ENCODE measurements at places on chromosomes 2 and 18.

GRCh38 chr2:74290466-74291217 lies 52.6 kb downstream of the SLC4A5 start:
- peak; percentile 25 for DNase-seq

- no peak for DNase-seq
Observed at GRCh38 chr2:26312471-26312870, 33.5 kb upstream of the SELENOI start.

GRCh38 chr18:8217051-8217564 lies 392.1 kb upstream of the RAB12 start:
- DNase-seq = no peak

DNA sequence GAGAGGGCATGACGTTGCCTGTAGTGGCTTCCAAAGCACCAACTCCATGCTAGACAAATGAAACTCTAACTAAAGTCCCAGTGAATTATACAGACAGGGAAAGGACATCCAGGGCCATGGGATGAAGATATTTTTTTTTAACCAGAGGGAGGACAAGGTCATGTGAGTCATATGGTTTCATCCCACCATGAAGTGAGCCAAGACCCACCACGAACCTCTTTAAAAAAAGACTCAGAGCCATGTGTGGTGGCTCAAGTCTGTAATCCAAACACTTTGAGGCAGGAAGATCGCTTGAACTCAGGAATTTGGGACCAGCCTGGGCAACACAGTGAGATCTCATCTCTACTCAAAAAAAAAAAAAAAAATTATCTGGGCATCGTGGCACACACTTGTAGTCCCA lies 115.2 kb downstream of the LIPG start:
- no peak for DNase-seq

- no peak for DNase-seq
Observed at GRCh38 chr2:239204136-239204875, 196.5 kb downstream of the HDAC4 start.

DNA sequence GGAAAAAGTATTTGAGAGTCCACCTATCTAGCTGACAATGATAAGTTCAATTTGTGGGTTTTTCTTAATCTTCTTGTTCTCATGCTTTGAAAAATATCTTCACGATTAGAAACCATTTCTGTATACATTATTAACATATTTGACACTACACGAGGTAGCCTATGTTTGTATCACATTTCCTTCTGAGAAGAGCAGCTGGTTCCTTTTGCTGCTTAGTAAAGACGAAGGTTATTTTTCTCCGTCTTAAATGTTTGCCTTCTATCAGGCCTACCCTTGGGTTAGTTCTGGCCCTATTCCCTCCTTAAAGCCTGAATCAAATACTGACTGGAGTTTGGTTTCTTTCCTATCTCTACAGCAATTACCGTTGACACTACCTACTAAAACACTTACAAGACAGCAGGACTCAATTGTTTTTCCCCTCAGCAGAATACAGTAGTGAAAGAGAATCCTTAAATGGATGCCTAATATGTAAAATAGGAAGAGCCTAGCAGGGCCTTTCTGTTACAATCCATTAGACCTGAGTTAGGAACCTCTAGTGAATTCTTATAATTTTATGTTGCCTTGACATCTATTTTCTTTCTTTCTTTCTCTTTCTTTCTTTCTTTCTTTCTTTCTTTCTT lies 790.4 kb downstream of the EPHA4 start:
- no peak for DNase-seq

DNA sequence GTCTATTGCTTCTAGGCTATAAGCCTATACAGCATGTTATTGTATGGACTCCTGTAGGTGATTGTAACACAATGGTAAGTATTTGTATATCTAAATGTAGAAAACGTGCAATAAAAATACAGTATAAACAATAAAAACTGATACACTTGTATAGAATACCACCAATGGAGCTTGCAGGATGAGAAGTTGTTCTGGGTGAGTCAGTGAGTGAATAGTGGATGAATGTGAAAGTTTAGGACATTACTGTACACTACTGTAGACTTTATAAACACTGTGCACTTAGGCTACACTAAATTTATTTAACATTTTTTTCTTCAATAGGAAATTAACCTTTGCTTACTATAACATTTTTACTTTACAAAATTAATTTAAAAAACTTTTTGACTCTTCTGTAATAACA lies 679.2 kb upstream of the ZNF804A start:
- DNase-seq = no peak

GRCh38 chr2:168599738-168600137 lies 143.7 kb downstream of the CERS6 start:
- no peak for DNase-seq

DNA sequence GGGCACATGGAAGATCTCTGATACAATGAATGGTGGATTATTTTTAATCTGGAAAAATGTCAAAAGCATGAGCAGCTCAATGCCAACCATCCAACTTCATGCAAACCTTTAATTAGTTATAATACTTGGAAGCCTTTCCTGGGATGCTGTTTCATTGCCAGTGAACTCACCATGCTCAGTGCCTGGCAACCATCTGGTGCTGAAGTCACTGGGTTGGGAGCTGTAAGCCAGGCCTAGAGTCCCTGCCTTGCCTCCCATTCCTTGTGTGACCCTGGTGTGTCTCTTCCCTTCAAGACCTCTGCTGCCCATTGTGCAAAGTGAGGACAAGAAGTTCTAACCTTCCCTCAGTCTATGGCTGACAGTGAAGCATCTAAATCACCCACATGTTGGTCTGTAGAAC lies 458.7 kb downstream of the RNF144A start:
- DNase-seq = no peak

DNA sequence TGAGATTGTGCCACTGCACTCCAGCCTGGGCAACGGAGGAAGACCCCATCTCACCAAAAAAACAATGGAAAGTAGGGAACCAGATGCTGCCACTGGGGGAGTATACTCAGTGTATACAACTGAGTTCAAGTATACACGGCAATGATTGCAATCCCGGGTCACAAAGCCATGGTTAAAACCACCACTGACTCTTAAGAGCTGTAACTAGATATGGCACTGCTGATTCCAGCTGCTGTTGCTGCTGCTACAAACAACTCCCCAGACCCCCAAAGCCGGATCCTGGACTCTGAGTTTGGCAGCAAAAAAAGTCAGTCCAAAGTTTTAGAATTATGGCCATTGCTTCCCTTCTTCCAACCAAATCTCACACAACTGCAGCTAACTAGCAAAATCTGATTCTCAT lies 43.7 kb upstream of the COX7A2L start:
- DNase-seq = no peak

DNA sequence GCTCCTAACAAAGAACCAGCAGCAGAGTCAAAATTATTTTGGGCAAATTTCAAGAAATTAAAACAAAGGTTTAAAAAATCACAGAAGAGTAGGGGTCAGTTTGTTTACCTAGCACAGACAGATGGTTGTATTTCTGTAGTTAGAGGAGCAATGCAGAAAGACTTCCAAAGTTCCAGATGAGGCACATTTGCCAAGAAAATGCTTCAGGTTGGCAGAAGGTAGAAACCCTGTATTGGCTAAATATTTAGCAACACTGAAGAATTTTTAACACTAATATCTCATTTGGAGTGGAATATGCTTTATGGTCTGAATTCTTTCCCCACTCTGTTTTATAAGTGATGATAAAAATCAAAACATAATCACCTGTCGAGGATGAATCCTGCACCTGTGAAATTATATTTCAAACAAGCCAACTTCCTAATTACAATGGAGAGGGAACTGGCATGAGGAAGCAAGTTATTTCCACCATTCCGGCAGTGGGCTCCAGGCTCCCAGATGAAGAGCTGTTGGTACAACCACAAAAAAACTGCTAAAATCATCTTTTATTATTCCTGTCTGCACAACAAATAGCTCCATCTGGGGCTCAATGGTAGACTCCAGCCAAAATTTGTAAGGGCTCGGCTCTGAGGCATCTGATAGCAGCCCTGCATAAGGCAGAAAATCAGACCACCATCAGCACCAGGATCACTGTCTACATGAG lies 286.5 kb upstream of the REV1 start:
- no peak for DNase-seq

GRCh38 chr2:118386641-118387302 lies 298.5 kb downstream of the INSIG2 start:
- no peak for DNase-seq

- no peak for DNase-seq
Observed at GRCh38 chr2:241808721-241809382, at the start of gene NEU4. Gene NEU4 (plus strand): TSS chr2:241809193. CDS start chr2:241814485, 5,292 bp downstream.

- DNase-seq = peak; percentile 2
Observed at GRCh38 chr2:68693951-68694350, 40.7 kb upstream of the ARHGAP25 start.

- DNase-seq = no peak
Observed at GRCh38 chr2:185828326-185828725, 89.7 kb downstream of the FSIP2 start.

DNA sequence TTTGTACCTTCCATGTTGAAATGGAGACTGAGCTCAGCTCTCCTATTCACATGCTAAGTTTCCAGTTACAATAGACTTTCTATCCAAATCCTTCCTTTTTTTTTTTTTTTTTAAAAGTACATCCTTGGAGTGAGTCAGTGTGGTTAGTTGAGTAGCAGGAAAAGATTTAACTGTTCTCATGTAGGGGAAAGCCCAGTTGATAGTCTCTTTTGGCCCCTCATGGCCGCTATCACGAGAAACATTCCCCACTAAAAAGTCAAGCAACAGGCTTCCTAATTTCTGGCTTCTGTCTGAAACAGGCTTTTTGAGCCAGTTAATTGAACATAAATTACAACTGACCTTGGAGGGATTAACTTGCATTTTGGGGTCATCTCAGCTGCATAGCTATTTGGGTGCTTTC lies 161.3 kb downstream of the MEIS1 start:
- DNase-seq = no peak

DNA sequence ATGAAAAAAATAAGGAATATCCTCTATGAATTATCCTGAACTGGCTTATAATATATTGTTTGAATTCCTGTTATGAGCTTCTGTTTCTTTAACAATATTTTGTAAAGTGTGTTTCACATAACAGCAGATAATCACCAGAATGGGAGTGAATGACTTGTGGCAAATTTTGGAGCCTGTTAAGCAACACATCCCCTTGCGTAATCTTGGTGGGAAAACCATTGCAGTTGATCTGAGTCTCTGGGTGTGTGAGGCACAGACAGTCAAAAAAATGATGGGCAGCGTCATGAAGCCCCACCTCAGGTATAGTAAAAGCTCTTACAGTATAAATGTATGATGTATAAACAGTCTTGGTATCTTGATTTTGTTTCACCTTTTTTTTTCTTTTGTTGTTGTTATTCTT lies 5.9 kb downstream of the GEN1 start:
- no peak for DNase-seq

DNA sequence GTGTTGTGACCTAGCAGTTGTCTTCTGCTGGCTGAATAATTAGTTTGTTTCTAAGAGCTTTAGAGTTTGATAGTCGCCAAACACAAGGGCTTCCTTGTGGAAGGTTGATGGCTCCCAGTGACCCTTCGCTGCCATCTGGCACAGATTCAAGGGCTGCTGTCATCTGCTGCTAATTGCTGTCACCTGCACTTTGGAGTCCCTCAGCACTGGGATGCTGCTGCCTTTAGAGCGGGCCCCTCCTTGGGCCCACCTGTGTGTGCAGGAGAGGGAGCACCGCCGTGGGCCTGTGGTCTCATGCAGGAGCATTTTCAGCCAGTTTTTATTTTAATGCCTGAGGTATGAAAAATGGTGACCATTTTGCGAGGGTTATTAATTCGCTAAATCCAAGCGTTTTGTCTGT lies 154.0 kb upstream of the NFATC1 start:
- peak; percentile 78 for DNase-seq

DNA sequence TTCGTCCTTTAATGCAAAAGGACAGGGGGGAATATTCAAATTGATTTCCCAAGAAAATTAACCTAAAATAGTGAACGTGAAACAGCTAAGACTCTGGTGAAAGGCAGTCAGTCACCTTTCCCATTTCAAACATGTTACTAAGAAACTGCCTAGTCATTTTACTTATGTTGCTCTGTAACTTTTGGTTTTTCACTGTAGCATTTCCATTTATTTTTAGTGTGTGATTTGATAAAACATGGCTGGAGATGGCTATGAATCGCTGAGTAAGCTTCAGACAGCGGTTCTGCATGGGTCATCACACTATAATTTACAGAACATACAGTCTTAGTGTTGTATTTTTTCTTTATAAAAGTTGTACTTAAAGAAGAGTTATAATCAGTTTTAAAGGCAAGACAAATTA lies 16.0 kb upstream of the KIDINS220 start:
- no peak for DNase-seq

- DNase-seq = peak; percentile 5
Observed at GRCh38 chr18:36899289-36899688, 70.4 kb downstream of the KIAA1328 start.

- DNase-seq = no peak
Observed at GRCh38 chr2:67628892-67629291, 231.8 kb downstream of the ETAA1 start.

DNA sequence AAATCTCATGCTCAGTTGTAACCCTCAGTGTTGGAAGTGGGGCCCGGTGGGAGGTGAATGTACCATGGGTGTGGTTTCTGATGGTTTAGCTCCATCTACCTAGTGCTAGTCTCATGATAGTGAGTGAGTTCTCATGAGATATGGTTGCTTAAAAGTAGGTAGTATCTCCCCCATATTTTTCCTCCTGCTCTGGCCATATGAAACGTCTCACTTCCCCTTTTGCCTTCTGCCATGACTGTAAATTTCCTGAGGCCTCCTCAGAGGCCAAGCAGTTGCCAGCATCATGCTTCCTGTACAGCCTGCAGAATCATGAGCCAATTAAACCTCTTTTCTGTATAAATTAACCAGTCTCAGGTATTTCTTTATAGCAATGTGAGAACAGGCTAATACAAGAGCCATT lies 62.8 kb upstream of the RNF152 start:
- no peak for DNase-seq

GRCh38 chr2:15163326-15163725 lies 397.8 kb downstream of the NBAS start:
- no peak for DNase-seq

GRCh38 chr2:111667001-111667400 lies 217.0 kb downstream of the ANAPC1 start:
- DNase-seq = no peak

DNA sequence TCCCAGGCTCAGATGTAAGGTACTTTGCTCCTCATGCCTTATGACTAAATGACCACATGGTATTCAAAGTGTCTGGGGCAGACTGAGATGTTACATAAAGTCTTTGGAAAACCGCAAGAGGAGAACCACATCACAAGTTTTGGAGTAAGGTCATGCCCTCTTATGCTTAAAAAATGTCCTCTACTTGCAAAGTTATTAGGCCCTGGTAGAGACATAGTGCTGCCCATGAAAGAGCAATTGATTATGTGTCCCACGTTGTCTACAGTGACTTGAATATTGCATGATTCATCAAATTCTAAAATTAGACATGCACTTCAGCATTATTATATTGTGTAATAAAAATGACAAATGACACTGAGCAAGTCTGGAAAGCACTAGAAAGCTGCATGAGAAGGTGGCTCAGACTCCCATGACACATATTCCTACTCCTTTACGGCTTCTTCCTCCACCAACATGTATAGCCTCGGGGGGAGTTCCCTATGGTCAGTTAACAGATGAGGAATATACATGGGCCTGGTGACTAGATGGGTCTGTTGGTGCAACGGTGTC lies 602.6 kb upstream of the VRK2 start:
- no peak for DNase-seq
